ENCODE measurements at places on chromosomes 6 and 20.

DNA sequence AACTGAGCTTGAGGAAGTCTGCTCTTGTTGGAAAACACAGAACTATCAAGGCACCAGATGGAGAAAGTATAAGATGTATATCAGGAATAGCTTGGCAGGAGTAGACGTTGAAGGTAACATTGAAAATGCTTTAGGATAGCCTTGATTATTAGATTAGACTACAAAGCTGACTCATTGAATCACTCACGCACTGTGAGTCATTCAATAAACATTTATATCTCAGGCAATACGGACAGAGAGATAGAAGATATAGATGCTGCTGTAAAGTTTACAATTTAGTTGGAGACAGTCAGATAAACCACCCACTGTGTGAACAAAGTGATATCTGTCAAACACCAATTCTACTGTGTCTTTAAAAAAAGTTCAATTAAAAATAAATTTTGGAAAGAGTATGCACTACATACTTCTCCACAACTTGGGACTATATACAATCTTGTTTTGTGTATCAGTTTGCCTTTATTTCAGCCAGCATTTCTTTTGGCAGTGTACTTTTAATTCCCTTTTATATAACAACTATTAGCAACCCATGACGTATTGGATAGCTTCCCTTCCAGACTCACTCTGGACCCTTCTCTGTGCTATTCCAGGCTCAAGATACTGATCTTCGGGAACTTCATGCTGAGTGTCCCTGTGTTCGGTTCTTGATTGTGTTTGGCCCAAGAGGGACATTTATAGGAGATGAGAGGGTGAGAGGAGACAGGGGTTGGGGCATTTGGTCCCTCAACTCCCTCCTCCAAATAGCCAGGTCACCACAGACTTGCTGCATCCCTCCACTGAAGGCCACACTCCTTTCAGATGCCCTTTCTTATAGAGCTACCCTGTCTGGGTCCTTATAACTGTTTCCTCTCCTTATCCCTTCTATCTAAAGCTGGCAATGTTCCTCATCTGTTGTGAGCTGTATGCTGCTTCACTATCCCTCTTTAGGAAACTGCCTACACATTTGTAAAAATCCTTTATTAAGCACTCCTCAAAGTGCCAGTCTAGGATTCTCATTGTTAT, 176.6 kb upstream of the PTPRK start:
- no peak for DNase-seq

GRCh38 chr6:139433631-139434419, 59.4 kb upstream of the CITED2 start:
- no peak for DNase-seq

DNA sequence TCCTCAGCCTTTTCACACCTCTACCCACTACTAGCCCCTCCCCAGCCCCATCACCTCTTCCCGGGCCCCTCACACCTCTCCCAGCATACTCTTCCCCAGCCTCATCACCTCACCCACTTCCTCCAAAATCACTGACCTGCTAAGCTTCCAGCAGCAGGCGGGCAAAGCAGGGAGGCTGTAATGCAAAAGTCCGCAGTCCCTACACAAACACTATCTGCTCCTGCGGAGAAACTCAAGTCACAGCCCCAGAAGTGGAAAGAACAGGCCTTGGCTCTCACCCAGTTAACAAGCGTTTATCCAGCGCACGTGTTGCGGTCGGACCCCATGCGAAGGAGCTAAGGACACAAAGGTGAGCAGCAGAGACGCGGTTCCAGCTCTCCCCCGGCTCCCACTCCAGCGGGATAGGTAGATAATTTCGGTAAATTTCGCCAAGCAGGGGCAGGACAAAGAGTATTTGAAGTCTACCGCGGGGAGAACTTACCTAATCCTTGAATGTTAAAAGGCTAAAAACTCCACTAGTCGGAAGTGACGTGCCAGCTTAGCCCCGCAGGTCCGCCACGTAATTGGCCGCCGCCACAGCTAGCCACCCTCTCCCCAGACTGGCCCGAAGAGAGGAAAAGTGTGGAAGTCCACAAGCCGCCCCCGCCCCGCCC, 728 bp upstream of the TRIM39 start:
- DNase-seq = peak; percentile 91

- DNase-seq = peak; percentile 31
These were observed 697.0 kb upstream of the POU3F2 start for GRCh38 chr6:98137391-98137790.

GRCh38 chr6:558959-559358, 97.9 kb downstream of the HUS1B start:
- no peak for DNase-seq

- DNase-seq = no peak
These were observed 37.0 kb downstream of the AKAP7 start for GRCh38 chr6:131172222-131172621.

GRCh38 chr20:31425797-31426196, 14.6 kb upstream of the DEFB123 start:
- DNase-seq = no peak

DNA sequence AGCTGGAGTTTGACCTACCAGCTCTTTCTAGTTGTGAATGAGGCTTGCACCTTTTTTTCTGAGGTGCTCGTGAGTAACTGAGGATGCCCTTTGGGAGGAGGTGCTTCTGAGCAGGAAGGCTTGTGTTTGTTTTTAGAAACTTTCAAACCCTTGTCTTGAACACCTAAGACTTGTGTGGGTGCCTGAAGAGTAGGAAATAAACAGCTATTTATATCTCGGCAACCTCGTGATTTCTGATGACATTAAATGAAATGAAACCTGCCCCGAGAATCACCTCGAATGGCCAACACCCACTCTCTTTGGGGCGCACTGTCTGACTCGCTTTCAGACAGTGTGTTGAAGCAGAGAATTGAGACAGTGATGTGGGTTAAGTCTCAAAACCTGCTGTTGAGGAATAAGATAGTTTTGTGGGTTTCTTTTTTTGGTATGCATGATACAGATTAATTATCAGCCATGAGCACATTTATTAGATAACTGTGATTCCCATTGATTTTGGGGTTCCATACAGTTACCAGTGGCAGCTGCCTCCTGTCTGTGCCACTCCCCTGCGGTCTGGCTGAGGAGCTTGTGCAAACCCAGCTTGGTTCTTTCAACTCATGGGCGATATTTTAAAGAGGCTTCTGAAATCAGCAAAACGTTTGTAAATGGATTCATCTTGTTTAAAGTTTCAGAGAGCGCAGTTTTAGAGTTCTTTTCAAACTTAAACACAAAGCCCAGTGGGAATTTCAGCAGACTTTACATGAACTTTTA, 8.4 kb downstream of the IRF4 start:
- no peak for DNase-seq

- DNase-seq = no peak
These were observed 56.1 kb downstream of the UNC5CL start for GRCh38 chr6:40982917-40983316.

- no peak for DNase-seq
These were observed 91.3 kb upstream of the SHLD1 start for GRCh38 chr20:5658912-5659345.

- DNase-seq = peak; percentile 25
These were observed 31.4 kb downstream of the ACSS2 start for GRCh38 chr20:34907616-34908469.

- peak; percentile 89 for DNase-seq
These were observed 6.9 kb upstream of the OSER1 start for GRCh38 chr20:44217342-44218092.

DNA sequence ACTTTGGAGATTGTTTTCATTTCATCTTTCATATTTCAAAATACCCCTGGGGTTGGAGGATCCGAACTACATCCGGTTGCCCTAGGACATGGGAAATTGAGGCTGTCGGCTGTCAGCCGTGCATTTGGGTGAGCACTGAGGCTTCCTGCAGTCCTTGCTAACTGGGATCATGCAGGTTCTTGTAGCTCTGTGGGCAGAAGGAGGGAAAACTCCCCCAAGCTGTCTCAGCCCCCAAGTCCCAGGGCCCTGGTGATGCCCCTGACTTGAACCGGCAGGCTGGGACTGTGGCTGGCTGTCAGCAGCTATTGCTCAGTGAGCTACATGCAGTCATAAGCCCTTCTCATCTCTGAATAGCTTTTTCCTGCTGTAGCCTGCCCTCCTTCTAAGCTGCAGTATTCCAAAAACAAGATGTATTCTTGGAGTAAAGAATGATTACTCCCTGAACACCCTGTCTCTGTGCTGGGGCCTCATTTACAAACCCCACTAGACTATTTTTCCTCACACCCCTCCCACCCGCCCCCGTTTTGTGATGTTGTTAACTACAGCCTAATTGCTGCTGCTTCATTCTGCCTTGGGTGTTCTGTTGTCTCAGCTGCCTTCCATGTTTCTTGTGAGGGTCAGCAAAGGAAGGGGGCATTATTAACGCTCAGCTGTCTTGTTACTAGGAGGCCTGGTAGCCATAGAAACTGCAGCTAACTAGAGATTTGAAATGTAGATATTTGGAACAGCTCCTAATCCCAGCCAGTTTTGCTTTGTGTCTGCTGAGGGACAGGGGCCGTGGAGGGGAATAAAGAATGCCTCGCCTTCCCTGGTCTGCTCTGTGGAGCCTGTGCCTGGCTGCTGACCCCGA, 18.1 kb downstream of the MTRES1 start:
- no peak for DNase-seq

DNA sequence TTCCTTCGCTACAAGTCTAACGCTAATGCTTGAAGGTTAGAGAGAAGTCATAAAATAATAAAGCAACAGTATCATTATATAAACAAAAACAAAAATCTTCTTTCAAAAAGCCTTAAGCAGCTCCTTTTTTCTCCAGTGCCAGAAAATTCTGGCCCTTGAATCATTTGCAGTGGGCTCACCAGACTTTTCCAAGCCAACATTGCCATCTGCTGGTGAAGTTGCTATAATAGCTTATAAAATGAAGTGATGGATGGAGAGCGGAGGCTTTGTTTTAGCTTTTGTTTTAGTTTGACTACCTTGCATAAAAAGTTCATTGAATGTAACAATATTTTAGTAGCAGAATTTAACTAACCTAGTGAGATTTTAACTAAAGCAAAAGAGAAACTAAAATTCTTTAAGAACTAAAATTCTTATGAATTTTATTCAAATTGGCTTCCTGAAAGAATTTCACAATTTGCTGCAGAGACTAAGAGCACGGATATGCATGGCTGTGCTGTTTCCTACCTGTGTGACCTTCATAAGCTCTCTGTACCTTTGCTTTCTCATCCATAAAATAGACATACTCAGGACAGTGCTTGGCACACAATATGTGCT, 44.8 kb upstream of the SLC2A12 start:
- DNase-seq = peak; percentile 62

DNA sequence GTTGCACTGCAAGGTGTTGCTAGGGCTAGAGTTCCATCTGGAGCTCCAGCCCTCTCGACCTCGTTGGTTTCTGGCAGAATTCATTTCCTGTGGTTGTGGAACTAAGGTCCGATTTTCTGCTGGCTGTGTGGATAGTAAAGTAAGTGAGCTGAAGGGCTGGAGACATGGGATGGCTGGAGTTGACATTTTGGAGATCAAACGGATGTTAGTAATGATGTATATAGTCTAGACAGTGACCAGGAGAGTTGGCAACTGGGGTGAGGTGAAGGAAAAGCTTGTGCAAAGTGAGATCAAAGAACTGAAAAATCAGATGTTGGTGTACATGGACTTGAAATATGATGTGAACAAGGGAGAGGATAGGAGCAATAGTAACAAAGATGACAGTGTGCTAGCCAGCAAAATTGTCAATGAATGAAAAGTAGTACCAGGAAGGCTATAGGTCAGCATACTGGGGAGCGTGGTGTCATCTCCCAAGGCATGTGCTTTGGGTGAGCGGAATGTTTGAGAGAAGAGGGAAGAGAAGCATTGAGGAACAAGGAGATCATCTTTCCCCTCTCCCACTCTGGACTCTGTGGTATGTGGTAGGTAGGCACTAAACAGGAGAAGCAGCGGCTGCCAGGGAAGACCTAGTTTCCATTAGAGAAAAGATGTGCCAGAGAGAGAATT, 7.8 kb downstream of the QRSL1 start:
- DNase-seq = no peak

DNA sequence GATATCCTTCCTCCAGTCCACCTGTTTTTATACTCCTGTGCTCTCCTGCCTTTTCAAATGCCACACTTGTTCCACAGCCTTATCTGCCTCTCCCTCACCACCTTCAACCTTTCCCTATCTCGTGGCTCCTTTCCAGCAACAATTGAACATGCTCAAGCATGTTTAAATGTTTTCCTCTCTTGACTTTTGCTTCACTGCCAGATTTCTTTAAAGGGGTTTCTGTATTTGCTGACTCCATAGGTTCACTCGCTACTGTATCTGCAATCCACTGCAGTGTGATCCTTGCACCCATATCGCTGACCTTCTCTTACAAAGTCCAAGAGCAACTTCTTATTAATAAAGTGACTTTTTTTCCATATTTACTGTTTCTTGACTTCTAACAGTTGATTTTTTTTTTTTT, 11.2 kb upstream of the GMNN start:
- no peak for DNase-seq

DNA sequence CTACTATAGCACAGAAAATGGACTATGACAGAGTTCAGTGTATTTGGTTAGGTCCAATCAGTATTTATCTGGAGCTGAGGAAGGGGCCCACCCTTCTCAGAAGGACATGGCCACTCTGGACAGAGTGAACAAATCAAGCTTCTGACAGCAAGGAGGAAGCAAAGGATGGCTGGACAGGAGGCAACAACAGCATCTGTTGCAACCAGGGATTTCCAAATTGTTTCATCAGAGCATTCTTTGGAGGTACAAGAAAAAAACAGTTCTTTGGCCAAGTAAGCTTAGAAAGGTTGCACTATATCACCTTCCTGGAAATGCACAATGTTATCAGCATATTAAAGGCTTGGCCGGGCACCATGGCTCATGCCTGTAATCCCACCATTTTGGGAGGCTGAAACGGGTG, 118.7 kb upstream of the SLC22A16 start:
- DNase-seq = no peak

GRCh38 chr6:39279539-39279938, 34.7 kb downstream of the KCNK17 start:
- DNase-seq = no peak
